ENCODE measurements at places on chromosomes 5 and 9. TPM values are rescaled to one million over a fixed set of nuclear protein-coding genes. Genes with fewer than 3 reads are reported as not detected.

MAML1 gene
- total RNA-seq = 50.8 TPM

IL3 gene
- 1.3 TPM for total RNA-seq

KIF20A gene
- not detected for total RNA-seq

- DNase-seq = no peak
Measured at GRCh38 chr9:131697097-131697496, 42.8 kb downstream of the RAPGEF1 start.

- DNase-seq = no peak
Measured at GRCh38 chr5:171537070-171537849, 117.8 kb downstream of the FGF18 start.

- peak; percentile 69 for DNase-seq
Measured at GRCh38 chr5:172713113-172713808, 57.7 kb downstream of the DUSP1 start.

Measured in naive thymus-derived CD4-positive, alpha-beta T cell (primary cell).